CD4-positive, alpha-beta T cell (primary cell): ENCODE measurements at places on chromosomes 11 and 22.

- DNase-seq: no peak
Observed at GRCh38 chr22:22769434-22770279, 118.0 kb upstream of the IGLL5 start.

DNA sequence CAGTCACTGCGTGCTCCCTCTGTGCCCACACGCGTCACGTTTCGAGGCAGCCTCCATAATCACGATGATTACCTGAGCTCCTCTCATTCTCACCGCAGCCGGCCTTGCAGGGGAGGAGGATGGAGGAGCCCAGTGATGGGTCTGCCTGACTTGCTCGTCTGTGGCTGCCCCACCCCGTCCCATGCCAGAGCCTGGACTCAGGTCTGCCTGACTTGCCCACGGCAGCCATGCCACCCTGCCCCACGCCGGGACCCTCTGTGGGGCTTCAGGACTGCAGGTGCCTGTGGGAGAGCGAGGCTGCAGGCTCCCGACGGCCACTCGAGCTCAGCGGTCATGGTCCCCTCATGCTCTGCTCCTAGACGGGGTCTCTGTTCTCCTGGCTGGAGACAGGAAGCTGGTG lies 1025.1 kb downstream of the BRD1 start:
- DNase-seq: no peak

- peak; percentile 51 for DNase-seq
Observed at GRCh38 chr11:118607401-118608359, at the start of gene PHLDB1. PHLDB1 (plus strand) TSS chr11:118607615; CDS start chr11:118613837, 6,222 bp downstream.

DNA sequence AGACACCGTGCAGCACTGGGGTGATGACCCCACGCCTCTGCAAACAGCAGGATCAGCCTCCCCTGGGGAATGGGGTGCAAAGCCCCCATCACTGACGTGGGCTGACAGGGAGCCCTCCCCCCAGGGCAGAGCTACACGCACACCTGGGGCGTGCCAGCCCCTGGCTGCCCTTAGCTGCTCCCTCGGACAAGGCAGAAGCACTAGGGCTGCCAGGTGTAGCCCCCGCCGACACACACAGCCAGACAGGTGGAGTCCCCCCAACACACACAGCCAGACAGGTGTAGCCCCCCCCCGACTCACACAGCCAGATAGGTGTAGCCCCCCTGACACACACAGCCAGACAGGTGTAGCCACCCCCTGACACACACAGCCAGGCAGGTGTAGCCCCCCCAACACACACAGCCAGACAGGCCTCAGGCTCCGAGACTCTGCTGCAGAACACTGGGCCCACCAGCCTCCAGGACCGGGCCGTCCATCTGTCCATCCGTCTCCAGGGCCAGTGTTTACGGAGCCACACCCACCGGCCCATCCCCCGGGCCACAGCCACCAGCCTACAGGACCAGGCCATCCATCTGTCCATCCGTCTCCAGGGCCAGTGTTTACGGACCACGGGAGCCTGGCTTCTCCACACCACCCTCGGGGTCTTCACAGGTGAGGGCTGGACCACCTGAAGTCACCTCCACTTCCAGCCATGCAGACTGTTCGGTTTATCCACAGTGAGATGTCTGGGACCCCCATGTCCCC lies 3.5 kb downstream of the ANO9 start:
- DNase-seq: no peak

DNA sequence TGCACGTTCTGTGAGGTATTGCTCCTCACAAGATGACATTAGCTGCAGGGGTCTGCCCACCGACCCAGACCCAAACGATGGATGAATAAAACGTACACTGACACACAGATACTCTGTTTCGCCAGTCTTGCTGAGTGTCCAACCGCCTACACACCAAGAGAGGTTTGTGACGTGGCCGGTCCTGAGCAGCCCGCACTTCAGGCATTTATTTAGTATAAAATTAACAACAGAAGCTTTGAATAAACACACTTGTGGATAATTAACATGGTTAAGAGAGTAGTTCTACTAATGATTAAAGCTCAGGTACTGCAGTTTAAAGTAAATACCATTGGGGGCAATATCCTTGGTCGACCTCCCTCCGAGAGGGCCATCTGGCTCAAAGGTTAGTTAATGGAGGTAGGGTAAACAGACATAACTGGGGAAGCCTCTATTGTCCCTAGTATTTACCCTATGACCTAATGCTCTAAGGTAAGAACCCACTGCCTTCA lies 75.7 kb downstream of the CCDC83 start:
- DNase-seq: no peak

- no peak for DNase-seq
Observed at GRCh38 chr11:70207531-70208131, 4.5 kb downstream of the FADD start.

DNA sequence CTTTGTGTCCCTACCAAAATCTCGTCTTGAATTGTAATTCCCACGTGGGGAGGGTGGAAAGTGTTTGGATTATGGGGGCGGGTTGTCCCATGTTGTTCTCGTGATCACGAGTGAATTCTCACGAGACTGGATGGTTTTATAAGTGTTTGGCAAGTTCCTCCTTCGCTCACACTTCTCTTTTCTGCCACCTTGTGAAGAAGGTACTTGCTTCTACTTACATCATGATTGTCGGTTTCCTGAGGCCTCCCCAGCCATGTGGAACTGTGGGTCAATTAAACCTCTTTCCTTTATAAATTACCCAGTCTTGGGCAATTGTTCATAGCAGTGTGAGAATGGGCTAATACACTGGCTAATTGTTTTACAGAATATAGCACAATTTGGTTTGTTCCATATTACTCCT lies 326.3 kb downstream of the GRM5 start:
- DNase-seq: no peak

DNA sequence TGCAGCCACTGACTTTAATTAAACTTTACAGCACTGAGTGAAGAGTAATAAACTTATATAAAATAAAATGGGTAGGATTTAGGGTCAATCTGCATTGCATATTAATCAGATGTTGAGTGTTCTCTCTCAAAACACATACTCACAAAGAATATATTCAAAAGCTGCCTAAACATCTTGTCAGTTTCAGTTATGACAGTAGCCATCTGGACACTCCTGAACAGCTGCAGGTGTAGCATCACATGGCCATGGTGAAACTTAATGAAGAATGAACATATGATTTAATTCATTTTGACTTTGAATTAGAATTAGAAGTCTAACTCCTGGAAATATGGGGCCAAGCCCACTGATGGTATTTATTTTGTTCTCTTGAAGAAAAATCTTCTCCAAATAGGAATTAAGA lies 684.3 kb upstream of the RAG2 start:
- DNase-seq: no peak

DNA sequence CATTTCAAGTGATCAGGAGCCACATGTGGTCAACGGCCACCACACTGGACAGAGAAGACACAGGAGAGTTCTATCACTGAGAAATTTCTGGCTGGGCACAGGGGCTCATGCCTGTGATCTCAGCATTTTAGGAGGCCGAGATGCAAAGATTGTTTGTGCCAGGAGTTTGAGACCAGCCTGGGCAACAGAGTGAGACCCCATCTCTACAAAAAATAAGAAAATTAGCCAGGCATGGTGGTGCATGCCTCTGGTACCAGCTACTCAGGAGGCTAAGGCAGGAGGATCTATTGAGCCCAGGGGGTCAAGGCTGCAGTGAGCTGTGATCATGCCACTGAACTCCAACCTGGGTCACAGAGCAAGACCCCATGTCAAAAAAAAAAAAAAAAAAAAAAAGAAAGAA lies 26.3 kb downstream of the KCNJ4 start:
- DNase-seq: no peak

GRCh38 chr11:86606836-86607481 lies 65.5 kb downstream of the ME3 start:
- DNase-seq: no peak

GRCh38 chr11:16780146-16780545 lies 41.7 kb downstream of the C11orf58 start:
- DNase-seq: no peak

DNA sequence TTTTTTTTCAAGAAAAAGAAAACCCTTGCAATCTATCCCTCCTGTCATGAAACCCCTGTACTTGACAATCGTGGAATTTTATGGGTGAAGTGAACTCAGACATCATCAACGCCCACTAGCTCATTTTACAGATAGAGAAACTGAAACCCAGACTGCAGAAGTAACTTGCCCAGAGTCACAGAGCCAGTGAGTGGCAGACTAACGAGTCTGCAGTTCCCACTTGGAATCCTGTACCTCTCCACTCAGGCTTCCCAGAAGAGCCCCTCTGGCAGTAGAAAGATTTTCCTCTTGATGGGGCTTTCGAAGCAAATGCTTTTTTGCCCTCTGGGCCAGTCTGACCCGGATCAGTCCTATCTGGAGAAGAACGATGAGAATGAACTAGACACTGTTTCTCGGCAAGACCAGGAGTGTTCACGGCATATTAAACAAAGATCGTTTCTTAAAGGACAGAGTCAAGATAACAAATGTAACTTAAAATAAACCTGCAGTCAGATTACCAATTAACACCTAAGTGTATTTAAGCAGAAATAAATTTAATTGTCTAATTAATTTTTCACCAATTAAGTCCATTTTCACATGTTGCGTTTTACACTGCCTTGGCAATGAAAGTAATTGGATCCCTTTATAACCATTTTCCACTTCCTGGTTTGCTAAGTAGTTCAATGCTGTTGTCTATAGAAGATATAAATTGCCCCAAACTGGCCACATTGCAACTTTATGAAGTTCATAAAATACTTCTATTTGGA lies 61.3 kb upstream of the CREB3L1 start:
- no peak for DNase-seq

GRCh38 chr22:43998679-43999264 lies 25.3 kb upstream of the PARVB start:
- no peak for DNase-seq

DNA sequence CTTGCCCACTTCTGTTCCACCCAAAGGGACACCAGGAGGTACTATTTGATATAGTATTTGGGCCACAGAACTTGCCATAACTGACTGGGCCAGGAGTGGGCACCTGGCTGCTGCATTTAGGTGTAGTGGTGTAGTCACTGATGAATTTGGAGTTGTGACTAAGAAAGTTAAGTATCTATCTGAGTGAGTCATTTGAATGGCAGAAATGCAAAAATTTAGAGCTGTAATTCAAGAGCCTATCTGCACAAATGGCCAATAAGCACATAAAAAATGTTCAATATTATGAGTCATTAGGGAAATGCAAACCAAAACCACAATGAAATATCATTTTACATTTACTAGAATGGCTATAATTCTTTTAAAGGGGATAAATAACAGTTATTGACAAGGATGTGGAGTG lies 14.7 kb downstream of the GLYATL2 start:
- DNase-seq: no peak

DNA sequence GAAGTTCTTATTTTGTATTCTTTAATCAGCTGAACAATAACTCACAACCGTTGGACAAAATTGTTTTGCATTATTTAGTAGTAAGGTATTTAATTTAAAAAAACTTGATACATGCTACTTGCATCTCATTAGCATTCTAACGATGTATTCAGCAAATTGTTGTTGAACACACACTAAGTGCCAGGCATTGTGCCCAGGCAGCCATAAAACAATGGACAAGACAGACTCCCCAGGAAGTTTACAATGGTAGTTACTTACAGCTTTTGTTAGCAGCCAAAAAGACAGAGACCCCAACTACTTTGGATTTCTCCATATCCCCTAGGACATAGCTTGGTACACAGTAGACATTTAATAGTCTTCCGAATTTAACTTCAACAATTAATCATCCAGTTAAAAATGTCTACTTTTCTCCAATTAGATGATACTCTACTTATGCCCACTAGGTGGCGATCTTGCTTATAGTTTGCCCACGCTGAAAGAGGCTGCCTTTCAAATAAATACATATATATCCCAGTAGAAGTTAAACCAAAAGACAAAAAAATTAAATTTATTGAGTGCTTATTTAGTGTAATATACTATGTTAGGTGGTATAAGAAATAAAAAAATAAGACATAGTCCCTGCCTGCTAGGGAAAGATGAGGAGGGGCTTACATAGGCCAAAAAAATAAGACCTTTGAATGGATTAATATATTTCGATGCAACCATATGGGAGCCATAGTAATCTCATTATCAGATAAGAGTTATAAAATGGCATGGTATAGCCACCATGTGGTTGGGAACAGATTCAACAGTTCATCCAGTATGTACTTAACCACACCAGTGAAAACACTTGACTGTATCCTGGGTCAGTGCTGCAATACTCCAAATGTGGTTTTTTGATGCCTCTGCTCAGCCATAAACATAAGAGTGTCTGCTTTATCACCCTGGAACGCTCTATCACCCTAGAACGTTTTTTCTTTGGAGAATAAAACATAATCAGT lies 2.0 kb upstream of the FJX1 start:
- DNase-seq: no peak

- DNase-seq: no peak
Observed at GRCh38 chr22:28619236-28619635, 60.4 kb downstream of the TTC28 start.

GRCh38 chr11:111183706-111184105 lies 61.8 kb upstream of the POU2AF2 start:
- DNase-seq: no peak

DNA sequence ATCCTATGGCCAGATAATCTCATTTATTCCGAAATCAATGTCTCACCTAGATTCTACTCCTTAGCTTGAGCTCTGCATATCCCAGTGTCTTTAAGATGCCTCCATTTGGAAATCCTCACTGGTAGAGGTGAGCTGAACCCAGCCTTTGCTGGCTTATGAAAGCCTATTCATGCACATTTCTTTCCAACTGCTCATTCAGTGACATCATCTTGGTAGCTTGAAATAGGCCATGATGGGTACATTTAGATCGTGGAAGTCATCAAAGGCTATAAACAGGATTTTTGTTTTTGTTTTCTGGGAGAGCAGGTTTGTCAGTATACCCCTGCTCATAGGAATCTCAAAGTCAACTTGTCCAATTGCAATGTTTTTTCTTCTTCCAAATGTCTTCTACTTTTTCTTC lies 6.0 kb downstream of the NXPE1 start:
- no peak for DNase-seq

- no peak for DNase-seq
Observed at GRCh38 chr11:113023228-113023627, 62.0 kb downstream of the NCAM1 start.

DNA sequence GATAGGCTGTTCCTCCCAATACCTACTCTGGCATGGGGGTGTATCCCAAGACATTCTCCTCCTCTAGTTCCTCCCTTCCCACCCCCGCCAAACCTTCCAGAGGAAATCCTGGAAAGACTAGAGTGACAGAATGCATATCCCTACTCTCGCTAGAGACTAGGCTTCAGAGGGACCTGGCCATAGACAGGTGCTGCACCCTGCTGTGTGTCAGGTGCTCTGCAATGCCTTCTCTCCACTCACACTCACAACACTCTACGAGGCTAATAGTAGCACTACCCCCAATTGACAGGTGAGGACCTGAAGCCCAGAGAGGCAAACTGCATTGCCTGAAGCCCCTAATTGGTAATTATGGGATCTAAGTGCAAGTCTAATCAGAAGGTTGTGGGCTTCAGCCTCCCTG lies 46.2 kb upstream of the LMO1 start:
- DNase-seq: no peak
